ENCODE measurements at places on chromosomes 6 and 20.

- no peak for DNase-seq
These were observed 869.8 kb upstream of the EPHA7 start for GRCh38 chr6:94289131-94289530.

GRCh38 chr6:119137194-119138072, 59.0 kb upstream of the FAM184A start:
- DNase-seq: no peak

GRCh38 chr6:100808638-100809275, 72.4 kb downstream of the ASCC3 start:
- no peak for DNase-seq

DNA sequence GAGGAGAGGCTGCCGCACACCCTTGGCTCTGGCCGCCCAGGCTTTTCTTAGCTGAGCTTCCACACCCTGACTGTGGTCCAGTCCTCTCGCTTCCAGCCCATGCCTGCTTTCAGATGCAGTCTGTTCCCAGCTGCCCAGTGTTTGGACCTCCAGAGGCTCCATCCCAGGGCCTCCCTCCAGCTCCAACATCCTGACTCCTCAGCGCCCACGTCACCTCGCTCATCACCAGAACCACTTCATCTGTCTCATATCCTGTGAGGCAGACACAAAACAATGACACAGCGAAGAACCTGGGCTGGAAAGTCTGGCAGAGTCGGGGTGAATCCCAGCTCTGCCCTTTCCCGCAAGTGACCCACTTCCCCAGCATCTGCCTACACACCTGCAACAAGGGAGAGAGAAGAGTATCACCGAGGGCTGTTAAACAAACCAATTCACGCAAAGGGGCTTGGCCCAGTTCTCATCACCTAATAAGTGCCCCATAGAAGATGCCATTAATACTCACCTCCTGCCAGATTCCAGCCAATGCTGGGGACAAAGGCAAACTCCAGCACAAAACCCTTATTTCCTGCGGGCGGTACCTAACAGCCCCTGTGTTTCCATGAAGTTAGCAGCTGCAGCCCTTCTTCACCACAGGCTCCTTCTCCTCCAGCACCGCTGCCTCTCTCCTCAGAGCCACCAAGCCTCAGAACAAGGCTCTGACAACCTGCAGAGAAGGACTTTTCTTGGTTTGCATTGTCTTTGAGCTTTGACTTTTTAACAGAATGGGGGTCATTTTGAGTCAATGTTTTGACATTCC, 133.4 kb upstream of the CDH4 start:
- no peak for DNase-seq

DNA sequence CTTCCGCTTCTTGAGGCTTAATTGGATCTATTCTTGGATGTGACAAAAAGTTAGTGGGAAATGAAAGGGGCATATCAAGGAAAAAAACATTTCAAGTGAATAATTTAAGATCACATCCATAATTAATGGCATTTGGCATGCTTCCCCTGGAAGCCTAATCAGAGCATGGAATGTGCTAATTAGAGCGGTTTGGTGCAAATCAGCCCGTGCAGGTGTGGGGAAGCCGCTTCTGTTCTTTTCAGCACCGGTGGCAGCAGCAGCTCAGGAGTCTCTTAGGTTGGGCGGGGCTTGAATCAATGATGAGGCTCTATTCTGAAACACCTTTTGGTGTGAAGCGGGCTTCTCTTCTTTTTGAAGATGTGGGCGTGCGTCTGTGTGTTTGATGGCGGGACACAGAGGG, 301.2 kb downstream of the LRFN2 start:
- DNase-seq: no peak

DNA sequence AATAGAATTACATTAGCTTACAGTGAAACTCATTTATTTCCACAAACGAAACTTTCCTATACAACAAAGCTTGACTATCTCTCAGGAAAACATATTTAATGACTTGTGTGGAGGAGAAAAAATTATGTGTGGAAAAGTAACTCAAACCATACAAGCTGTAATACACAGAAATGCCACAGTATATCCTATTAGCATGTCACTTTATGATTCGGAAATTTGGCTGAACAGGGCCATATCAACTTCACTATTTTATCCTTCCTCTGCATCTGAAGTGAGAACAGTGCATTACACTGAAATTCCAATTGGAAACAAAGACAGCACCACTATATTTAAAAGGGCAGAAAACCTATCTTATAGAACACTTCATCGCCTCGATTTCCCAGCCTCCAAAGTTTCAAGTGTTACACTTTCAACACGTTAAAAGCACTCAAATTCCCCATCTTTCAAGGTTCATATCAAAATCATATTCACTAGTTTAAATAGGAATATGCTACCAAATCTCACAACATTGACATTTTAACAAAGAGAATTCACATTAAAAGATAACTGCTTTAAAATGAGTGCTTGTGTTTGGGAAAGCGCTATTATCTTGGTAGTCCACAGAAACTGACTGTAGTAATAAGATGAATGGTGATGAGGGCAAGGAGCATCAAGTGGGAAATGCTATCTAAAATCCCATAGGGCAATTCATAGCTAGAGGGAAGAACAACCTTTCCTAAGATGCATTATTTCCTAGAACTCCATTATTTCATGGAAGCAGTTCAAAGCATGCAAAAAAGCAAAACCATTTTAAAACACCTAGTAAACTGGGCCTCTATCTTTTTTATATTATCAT, 1.8 kb downstream of the REV3L start:
- DNase-seq: no peak

- no peak for DNase-seq
These were observed 220.7 kb downstream of the CDC5L start for GRCh38 chr6:44608175-44608574.

DNA sequence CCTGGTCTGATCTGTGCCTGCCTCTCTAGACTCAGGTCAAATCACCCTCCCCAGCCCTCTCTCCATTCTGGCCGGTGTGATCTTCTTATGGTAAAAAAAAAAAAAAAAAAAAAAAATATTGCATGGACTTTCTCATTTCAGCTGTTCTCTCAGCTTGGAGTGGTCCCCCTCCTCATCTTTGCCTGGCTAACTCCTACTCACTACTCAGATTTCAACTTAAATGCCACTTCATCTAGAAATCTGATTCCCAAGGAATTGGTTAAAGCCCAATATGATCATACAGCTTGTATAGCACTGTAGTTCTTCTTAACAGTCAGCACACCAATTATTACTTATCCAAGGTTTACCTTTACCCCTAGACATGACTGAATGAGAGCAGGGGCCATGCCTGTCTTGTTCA, 105.9 kb upstream of the CARMIL1 start:
- no peak for DNase-seq

GRCh38 chr6:116866281-116866871, 10.7 kb upstream of the RFX6 start:
- no peak for DNase-seq

DNA sequence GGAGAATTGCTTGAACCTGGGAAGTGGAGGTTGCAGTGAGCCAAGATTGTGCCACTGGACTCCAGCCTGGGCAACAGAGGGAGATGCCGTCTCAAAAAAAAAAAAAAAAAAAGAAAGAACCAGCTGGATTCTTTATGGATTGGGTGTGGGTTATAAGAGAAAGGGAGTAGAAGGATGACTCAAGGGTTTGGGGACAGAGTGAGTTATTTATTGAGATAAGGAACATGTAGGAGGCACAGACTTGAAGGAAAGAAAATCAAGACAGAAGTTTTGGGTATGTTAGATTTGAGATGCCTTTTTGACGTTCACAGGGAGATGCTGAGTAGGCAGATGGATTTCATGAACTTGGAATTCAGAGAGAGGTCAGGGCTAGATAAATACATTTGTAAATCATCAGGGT, 47.6 kb downstream of the KIZ start:
- DNase-seq: no peak

DNA sequence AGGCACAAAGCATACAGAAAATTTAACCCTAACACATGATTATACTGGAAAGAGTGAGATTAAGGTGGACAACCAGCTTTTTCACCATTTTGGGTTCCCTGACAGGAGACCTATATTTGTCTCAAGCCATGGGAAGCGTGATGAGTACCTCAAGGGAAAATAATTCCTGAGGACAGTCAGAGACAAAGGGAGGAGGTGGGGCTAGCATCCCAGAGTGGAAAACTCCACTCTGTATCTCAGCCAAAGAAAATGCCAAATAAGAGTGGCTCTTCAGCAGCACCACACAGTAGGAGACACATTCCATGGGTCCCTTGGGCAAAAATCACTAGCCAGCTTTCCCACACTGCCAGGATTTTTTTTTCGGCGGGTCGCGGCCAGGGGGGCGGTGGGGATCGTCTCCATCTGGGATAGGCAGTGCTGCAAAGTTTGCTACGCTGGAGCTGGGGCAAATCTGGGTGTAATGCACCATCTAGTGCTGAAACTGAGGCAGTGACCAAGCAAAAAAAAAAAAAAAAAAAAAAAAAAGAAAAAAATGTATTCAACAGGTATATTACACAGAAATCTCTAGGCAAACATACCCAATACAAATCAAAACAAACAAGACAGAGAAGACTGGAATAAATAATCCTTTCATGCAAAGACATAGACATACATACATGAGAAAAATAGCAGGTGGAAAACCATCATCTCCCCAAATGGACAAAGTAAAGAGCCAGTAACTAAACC, 77.3 kb upstream of the SLC35F1 start:
- DNase-seq: no peak

GRCh38 chr6:112030206-112030960, 23.5 kb upstream of the CCN6 start:
- peak; percentile 57 for DNase-seq

DNA sequence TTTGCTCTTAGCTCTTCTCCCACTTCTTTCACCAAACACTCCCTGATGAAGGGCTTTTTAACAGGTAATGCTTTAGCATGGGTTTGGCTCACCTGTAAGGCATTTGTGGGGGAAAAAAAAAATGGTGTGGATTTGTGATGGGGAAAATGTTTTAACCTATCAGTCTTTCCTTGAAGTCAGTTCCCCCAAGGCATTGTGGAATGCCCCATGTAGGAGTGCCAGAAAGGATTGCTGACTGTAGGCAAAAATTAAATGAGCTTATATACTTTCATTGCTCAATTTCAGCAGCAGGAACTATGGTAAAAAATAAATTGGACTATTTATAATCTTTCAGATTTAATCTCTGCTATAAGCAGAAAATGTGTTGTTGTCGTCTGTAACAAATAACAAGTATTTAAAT, 10.6 kb upstream of the SASH1 start:
- DNase-seq: no peak

DNA sequence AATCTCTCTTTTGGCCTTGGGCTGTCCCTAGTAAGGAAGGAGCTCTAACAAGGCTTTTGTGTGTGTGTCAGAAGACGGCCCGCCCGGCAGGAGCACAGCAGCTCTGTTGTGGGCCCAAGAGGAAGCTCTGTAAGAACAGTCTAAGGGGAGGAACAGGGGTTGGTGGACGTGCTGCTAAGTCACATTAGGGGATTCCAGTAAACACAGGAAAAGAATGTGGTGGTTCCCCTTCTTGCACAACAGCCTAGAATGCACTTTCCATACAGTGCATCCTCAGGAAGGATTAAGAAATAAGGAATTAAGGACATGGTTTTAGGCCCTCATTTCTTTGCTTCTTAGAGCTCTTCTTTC, 114.5 kb downstream of the RNF144B start:
- no peak for DNase-seq
